ENCODE measurements at places on chromosomes 5 and 9. TPM values are rescaled to one million over a fixed set of nuclear protein-coding genes. Genes with fewer than 3 reads are reported as not detected.

SLC46A2 gene
- total RNA-seq, result not detected

IRX2 gene
- total RNA-seq, result not detected

- no peaks in the 10 kb centered on the region for H3K4me1 ChIP-seq
- peaks cover 7% of the 10 kb centered on the region for H3K27me3 ChIP-seq
- no peak overlapping the region for H3K27ac ChIP-seq
- DNase-seq, result no peak
- H3K36me3 ChIP-seq, result no peaks in the 10 kb centered on the region
Observed at GRCh38 chr5:32690153-32690552, 21.0 kb upstream of the NPR3 start.

- no peaks in the 10 kb centered on the region for H3K4me1 ChIP-seq
- H3K36me3 ChIP-seq, result no peaks in the 10 kb centered on the region
- H3K27me3 ChIP-seq, result no peaks in the 10 kb centered on the region
- DNase-seq, result no peak
- H3K4me3 ChIP-seq, result no peak overlapping the region
Observed at GRCh38 chr9:14935106-14935751, 25.0 kb upstream of the FREM1 start.

DNA sequence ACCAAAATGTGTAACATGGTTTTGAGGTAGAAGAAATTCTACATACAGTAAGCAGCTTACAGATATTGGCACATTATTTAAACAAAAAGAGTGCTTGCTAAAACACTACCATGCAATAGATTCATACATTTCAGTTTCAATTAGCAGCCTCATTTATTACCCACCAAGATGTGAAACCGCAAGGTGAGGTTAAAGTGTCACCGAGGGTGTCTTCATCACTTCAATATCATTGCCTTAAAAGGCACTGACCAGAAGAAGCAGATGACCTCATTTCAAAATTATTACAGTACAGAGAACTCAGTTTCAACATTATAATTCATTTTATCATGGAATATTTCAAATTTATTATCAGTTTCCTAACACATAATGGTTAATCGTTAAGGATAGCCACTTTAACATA lies 302.2 kb downstream of the ISL1 start:
- no peak for DNase-seq
- no peaks in the 10 kb centered on the region for H3K36me3 ChIP-seq
- H3K27ac ChIP-seq, result no peak overlapping the region
- H3K4me3 ChIP-seq, result no peak overlapping the region
- no peaks in the 10 kb centered on the region for H3K4me1 ChIP-seq
- no peaks in the 10 kb centered on the region for H3K27me3 ChIP-seq
